ENCODE measurements at places on chromosomes 4 and X. TPM values are rescaled to one million over a fixed set of nuclear protein-coding genes. Genes with fewer than 3 reads are reported as not detected.
A peak's percentile ranks its signal among the peaks of the same experiment; 100 is the strongest.

- no peaks in the 10 kb centered on the region for H3K36me3 ChIP-seq
- no peaks in the 10 kb centered on the region for H3K4me1 ChIP-seq
- no peak for DNase-seq
- H3K27ac ChIP-seq, result no peak overlapping the region
Measured at GRCh38 chrX:73765776-73766430, 202.9 kb downstream of the CHIC1 start.

- no peak overlapping the region for H3K4me3 ChIP-seq
- no peaks in the 10 kb centered on the region for H3K36me3 ChIP-seq
- peaks cover 7% of the 10 kb centered on the region for H3K4me1 ChIP-seq
- no peaks in the 10 kb centered on the region for H3K27me3 ChIP-seq
Measured at GRCh38 chrX:49102190-49102589, 21.3 kb downstream of the GPKOW start.

Gene SSX2B
- total RNA-seq, result not detected

- H3K36me3 ChIP-seq, result peaks cover 28% of the 10 kb centered on the region
- no peaks in the 10 kb centered on the region for H3K4me1 ChIP-seq
- no peak overlapping the region for H3K4me3 ChIP-seq
- H3K27ac ChIP-seq, result no peak overlapping the region
Measured at GRCh38 chrX:72141372-72142004, 9.8 kb upstream of the RTL5 start.

Gene ACTRT1
- not detected for total RNA-seq

DNA sequence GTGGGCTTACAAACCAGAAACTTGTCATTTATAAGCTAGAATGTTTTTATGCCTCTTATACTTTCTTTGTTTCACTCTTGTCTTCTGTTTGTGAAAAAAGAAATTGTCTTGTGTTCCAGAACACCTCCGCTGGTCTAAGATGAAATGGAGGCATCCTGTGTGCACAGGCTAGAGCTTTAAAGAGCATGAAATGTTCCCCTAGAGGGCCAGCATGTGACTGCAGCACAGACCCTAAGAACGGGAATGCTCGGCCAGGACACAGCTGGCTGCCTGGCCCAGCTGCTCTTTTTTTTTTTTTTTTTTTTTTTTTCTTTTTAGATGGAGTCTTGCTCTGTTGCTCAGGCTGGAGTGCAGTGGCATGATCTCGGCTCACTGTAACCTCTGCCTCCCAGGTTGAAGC, 33.6 kb downstream of the SETD7 start:
- H3K36me3 ChIP-seq, result peaks cover 93% of the 10 kb centered on the region
- no peak overlapping the region for H3K27ac ChIP-seq
- no peak overlapping the region for H3K4me3 ChIP-seq
- DNase-seq, result no peak
- no peaks in the 10 kb centered on the region for H3K27me3 ChIP-seq

- no peaks in the 10 kb centered on the region for H3K36me3 ChIP-seq
- peak; percentile 39 for DNase-seq
- no peak overlapping the region for H3K27ac ChIP-seq
- no peaks in the 10 kb centered on the region for H3K27me3 ChIP-seq
Measured at GRCh38 chr4:173492315-173492714, 37.7 kb downstream of the HAND2 start.

DNA sequence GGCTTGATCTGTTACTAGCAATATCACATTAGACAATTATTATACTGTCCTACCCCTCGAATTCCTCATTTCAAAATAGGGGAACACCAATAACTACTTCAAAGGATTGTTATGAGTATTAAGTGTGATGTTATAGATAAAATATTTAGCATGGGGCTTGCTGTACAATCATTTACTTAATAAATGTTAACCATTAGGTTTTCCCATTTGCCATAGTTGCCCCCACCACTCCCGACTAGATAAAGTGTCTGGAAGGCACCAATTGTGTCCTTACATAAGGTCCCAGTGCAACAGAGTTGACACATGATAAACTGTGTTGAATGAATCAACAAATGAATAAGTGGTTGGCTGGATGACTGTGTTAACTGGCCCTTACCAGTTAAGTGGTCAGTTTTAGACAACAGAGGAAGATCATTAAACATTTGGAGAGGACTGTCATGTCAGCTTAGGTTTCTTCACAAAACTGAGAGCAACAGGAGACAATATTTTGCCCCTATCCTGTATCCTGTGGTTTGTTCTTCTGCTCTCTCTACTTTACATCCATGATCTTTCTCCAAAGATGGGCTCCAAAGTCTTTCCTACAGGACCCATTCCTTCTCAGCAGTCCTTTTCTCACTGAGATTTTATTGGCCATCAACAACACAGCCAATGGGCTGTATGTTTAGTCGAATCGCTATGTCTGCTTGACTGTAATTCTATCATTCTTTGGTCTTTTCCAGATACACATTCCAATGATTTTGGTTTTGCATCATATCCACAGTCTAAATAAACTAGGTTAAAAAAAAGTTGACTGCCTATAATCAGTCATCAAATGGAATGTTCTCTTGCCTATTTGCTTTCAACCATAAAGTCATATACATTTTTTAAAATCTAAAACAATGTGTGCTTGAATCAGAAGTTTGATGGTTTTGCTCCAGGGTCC, 74.4 kb downstream of the RNF150 start:
- H3K27ac ChIP-seq, result no peak overlapping the region
- peaks cover 5% of the 10 kb centered on the region for H3K4me1 ChIP-seq
- no peak for DNase-seq
- no peak overlapping the region for H3K4me3 ChIP-seq
- H3K27me3 ChIP-seq, result no peaks in the 10 kb centered on the region

GRCh38 chr4:6492027-6492590, 19.7 kb upstream of the PPP2R2C start:
- H3K4me3 ChIP-seq, result no peak overlapping the region
- H3K27me3 ChIP-seq, result no peaks in the 10 kb centered on the region
- H3K27ac ChIP-seq, result no peak overlapping the region

- no peak for DNase-seq
- H3K4me1 ChIP-seq, result no peaks in the 10 kb centered on the region
- no peak overlapping the region for H3K27ac ChIP-seq
- H3K36me3 ChIP-seq, result no peaks in the 10 kb centered on the region
- no peaks in the 10 kb centered on the region for H3K27me3 ChIP-seq
- no peak overlapping the region for H3K4me3 ChIP-seq
Measured at GRCh38 chrX:15073313-15073712, 196.6 kb downstream of the ASB9 start.

DNA sequence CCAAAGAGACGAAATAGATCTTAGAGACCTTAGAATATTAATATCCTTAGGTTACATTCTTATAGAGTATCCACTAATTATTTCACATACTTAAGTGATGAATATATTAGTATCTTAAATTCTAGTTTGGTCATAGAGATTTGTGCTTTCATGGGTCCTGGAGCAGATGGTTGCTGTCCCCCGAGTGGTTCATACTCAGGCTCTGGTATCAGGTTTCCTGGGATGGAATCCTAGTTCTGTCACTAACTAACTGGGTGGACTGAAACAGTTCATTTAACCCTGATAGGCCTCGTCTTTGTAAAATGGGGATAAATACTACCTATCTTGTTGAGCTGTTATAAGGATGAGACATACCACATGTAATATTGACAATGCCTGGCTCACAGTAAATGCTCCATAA, 264.6 kb downstream of the TENM3 start:
- H3K4me3 ChIP-seq, result no peak overlapping the region
- H3K4me1 ChIP-seq, result no peaks in the 10 kb centered on the region
- no peaks in the 10 kb centered on the region for H3K36me3 ChIP-seq
- no peak for DNase-seq

DNA sequence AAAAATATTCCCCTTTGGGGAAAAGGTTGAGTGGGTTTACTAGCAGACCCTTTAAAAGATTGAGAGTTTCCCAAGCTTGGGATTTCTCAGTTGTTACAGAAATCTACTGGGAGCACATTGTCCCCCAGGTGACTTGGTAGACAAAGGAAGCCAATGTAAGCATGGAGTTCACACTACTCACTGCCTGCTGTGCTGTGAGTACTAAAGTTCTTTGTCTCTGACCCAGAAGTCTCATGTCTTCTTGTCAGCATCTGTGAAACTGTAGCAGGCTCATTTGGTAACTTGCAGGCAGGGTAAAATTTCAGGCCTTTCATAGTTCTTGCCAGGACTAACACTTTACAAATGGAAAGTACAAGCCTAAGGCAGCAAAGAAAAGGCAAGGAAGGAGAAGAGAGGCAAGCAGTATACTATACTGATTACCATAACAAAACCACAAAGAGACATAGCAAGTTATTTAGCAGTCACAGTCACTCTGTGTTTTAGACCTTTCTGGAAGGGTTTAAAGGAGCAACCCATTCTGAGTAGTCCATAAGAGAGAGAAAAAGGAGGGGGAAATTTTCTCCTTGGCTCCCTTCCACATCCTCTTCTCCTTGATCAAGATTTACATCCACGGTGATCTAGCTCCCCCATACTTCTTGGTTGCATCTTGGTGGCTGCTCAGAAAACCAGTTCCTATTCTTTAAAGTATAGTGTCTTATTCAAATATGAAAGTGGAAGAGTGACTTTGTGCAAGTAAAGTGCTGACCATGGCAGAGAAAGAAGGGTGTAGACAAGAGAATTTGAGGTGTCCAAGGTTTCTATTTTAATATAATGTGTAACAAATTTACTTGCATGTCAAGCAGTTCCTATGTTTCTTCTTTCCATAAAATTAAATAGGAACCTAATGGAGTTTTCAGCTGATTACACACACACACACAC, 160.0 kb upstream of the PDE5A start:
- H3K36me3 ChIP-seq, result no peaks in the 10 kb centered on the region
- no peak overlapping the region for H3K27ac ChIP-seq
- H3K27me3 ChIP-seq, result no peaks in the 10 kb centered on the region
- no peak overlapping the region for H3K4me3 ChIP-seq

All from esophagus muscularis mucosa (tissue), 4 donors.